ENCODE measurements at places on chromosomes 4 and X.

DNA sequence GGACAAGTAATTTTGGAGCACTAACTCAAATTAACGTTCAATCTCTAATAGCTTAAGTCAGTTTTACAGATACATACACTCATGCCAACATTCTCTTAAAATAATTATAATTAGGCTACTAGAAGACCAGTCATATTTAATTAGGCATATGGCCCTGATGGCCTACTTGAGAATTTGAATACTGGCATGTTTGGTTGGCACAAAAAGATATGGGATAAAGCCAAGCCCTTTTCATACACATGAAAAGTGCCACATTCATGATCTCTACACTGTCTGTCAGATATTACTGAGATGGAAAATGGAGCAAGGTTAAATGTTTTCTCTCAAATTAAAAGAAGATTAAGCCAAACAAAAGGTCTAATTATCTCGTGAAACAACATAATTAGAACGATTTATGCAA lies 1091.0 kb downstream of the C4orf33 start:
- no peak for DNase-seq

DNA sequence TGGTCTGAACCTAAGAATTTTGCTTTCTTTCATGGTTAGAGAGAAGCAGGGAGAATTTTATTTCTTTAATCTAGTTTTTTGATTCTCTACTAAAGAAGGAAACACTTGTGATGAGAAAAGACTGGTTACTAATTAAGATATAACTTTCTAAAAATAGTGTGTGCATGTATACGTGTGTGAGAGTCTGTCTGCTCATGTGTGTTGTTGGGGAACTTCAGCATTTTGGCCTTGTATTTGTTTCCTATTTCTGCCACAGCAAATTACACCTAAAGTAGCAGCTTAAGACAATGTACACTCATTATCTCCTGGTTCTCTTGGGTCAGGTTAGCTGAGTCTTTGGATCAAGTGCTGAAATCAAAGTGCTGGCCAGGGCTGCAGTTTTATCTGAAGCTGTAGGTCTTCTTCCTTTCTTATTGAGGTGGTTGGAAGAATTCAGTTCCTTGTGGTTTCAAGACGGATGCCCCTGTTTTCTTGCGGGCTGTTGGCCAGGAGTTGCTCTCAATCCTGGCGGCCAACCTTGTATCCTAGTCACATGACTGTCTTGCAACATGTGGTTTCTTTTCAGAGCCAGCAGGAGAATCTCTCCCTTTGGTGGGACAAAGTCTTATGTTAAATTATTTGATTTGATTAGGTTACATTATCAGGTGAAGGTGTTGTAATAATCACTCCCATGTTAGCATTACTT lies 188.4 kb upstream of the CLNK start:
- DNase-seq: no peak

DNA sequence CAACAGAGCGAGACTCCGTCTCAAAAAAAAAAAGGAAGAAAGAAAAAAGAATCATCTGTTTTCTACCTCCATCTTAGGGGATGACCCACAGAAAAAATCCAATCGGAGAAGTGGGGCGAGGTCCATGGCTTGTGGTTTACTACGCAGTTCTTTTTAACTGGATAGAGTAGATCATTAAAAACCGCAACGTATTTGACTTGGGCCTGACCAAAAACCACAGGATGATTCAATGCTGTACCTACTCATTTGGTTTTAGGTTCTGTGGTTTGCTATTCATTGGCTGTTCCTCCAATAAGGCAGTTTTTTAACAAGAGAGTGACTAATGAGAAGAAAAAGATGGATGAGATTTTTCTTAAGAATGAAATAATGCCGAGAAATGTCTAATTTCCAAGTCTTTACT lies 83.7 kb downstream of the FREM3 start:
- no peak for DNase-seq

GRCh38 chr4:33078145-33078544 lies 2358.0 kb downstream of the PCDH7 start:
- no peak for DNase-seq

DNA sequence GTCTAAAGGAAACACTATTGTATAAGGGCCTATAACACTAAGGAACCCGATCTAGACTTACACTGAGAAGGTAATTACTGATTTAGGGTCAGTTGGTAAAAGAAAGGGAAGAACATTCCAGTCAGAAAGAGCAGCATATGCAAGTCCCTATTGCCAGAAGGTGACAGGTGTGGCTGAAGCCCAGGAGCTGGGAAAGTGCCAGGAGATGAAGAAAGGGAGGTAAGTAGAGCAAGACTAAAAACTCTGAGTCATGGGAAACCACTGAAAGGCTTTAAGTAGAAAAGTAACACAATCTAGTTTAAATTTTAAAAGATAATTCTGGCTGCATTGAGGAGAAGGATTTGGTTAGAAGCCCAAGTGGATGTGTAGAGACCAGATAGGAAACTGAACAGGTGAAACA lies 77.7 kb upstream of the INTU start:
- DNase-seq: no peak

- DNase-seq: no peak
These were observed 1854.6 kb downstream of the PCDH7 start for GRCh38 chr4:32574803-32575202.

GRCh38 chrX:45077748-45078424 lies 122.8 kb downstream of the DIPK2B start:
- DNase-seq: no peak

DNA sequence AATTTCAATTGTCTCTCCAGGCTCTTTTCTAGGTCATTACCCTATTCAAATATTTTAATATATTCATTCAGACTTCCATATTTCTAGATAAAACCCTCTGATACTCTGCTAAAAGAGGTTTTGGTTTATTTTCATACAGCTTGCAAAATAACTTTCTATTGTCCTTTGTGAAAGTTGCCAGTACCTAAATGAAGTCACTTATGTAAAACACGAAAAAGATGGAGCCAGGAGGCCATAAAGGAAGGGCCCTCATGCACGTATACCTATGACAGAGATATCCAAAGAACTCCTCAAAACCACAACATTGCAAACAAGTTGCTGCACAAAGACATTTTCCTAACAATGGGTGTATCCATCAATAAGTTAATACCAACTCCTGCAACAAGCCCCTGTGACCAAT lies 25.7 kb upstream of the ELOVL6 start:
- DNase-seq: no peak

GRCh38 chr4:27836523-27836922 lies 975.9 kb downstream of the STIM2 start:
- no peak for DNase-seq

- no peak for DNase-seq
These were observed 262.7 kb downstream of the IL15 start for GRCh38 chr4:141899103-141899502.

DNA sequence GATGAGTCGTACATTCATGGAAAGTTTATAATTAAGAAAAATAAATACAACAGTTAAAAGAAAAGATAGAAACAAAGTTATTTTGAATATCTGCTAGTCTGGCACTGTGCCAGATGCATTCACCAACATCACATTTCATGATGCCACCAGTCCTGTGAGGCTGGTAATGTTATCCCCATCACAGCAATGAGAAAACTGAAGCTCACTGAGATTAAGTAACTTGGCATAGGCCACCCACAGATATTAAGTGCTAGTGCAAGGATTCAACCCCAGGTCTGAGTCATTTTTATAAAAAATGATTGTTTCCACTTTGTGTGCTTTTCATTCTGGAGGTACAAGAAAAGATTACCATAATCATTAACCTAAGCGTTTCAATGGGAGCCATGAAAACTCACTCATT lies 65.0 kb upstream of the IL15 start:
- DNase-seq: no peak

GRCh38 chr4:27702730-27703431 lies 842.2 kb downstream of the STIM2 start:
- DNase-seq: no peak

DNA sequence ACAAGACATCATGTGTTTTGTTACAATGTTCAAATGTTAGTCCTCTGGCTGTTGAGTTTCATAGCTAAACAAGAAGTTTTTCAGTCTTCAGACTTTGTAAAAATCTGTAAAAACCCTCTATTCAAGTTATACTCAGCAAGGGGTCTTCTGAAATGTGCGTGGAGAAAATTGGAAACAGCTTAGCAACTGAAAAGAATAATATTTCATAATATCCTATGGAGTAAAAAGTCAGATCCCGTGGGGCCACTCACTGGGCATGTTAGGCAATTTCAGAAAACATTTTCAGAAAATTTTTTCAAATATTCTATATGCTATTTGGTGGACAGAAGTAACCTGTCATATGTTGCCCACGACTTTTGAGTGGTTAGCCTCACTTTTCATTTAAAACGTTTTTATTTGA lies 118.3 kb downstream of the CORIN start:
- no peak for DNase-seq

- DNase-seq: no peak
These were observed 450.0 kb downstream of the PDGFC start for GRCh38 chr4:156521631-156522030.

- no peak for DNase-seq
These were observed 96.0 kb downstream of the SMARCA1 start for GRCh38 chrX:129427267-129427666.

GRCh38 chr4:169269916-169270809 lies 593 bp downstream of the SH3RF1 start:
- DNase-seq: peak; percentile 75

DNA sequence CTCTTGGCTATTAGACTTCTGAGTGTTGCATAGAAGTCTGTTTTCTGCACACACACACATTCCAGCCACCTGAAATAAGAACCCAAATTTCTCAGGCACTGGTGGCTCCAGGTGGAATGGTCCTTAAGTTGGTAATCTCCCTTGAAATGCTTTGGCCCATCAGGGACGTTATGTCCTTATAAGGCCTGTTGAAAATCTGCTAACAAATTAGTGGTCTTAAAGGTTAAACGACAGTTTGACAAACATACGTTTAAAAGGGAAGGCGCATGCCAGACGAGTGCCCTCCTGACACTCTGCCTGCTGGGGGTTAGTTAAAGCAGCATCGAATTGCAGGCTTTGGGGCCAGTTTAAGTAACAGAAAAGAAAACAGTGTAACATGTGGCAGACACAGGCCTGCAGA lies 125.0 kb downstream of the TBX22 start:
- no peak for DNase-seq

- no peak for DNase-seq
These were observed 85.8 kb downstream of the SLC10A7 start for GRCh38 chr4:146435962-146436361.

- DNase-seq: no peak
These were observed 256.5 kb upstream of the FAT1 start for GRCh38 chr4:186979961-186980745.

- DNase-seq: no peak
These were observed 5.1 kb downstream of the ELF4 start for GRCh38 chrX:130105244-130105643.

GRCh38 chrX:15911734-15912550 lies 57.3 kb upstream of the AP1S2 start:
- DNase-seq: no peak

GRCh38 chrX:12007881-12008280 lies 130.4 kb upstream of the FRMPD4 start:
- no peak for DNase-seq

DNA sequence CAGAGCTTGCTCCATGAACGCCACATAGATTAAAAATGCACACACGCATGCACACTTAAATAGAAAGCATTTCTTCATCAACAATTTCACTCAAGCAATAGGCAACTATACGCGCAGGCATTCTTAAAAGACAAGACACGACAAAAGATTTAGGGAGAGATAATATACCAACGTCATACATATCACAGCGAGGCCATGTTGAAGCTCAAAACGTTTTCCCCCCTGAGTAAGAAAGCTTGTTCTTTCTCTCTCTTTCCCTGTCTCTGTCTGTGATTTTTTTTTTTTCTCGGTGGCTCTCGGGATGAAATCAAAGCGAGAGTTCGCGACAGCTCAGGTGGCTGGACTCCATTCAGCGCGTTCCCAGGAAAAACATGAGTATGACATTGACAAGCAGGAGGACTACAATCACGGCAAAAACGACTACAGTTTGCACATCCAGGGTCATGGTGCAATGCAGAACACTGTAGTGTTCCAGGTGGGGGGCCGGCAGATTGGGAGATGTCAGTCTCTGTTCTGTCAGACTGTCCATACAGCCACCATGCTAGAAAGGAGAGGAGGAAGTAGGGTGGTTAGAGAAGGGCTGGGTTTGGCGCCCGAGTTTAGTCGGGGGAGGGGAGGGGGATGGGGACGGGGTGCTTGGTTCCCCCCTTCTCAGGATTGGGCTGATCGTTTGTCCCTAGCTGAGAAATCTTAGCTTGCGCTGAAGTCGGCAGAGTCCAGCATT lies 30.7 kb downstream of the ARHGEF9 start:
- DNase-seq: no peak

- no peak for DNase-seq
These were observed 161.0 kb downstream of the DCTD start for GRCh38 chr4:182756161-182756690.

- no peak for DNase-seq
These were observed 98.4 kb downstream of the ZNF827 start for GRCh38 chr4:145840162-145840768.

- no peak for DNase-seq
These were observed 25.2 kb downstream of the BMX start for GRCh38 chrX:15525664-15526416.

DNA sequence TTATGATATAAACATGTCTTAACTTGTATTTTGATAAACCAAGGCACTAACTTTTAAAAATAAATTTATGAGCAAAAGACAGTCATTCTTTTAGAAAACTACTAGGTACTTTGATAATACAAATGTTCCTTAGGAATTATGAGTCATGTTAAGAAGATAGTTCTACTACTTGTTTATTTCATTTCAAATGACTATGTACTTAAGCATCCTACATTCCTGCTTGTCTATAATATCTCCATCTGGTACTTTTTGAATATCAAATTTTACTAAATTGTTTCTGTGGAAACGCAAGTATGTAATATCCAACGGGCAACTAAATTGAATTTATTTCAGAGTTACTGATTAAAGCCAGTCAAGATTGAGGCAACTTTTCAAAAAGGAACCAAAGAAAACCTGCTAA lies 61.8 kb downstream of the CAMK2D start:
- DNase-seq: no peak

DNA sequence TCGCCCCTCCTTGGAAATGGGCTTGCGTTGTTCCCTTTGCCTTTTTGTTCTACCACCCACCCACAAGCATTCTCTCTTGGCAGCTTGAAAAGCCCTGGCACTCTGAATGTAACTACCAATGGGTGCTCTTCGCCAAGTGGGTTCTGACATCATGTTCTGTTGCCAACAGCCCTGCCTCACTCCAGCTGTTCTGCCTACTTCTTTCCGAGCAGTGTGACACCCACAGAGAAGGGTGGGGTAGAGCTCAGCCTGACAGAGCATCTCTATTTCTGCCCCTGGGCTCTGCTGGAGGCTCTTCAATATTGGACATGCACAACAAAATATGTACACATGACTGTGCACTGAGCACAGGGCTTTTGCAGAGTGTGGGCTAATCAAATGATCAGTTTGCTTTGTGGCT lies 15.6 kb upstream of the EXOSC9 start:
- DNase-seq: no peak

DNA sequence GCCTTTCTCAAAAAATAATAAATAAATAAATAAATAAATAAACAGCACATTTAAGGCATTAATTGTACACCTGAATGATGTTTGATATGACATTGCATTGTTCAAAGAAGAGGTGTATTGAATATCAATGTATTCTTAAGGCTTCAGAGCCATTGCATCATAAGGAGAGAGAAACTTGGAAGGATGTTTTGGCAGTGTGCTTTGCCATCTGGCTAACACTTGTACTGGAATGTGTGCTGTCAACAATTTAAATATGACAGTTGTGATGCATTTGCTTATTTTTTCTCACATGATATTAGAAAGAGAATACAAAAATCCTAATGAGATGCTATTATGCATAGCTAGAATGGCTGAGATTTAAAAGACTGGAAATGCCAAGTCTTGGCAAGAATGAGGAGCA lies 67.8 kb downstream of the FAM133A start:
- no peak for DNase-seq

Data from suprapubic skin (tissue), 4 donors.